ENCODE measurements at places on chromosomes 2 and 18.

GRCh38 chr2:158357699-158358098 is 98.9 kb downstream of the CCDC148 start:
- DNase-seq: no peak

DNA sequence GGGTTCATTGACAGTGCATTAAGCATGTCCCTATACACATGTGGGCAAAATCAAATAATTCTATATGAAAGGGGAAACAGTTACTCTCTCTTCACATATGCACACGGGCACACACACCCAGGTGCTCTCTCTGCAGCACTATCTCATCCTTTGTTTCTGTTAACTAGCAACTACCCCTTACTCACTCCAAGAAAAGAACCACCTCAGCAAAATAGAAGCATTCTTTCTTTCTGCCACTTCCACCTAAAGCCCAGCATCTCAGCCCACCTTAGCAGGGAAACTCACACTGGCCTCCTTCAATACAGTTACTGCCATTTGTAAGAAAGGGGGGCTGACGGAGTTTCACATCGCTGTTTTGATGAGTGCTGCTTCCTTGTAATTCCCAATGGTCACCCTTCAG is 216.3 kb upstream of the ID2 start:
- no peak for DNase-seq

- DNase-seq: peak; percentile 60
Measured at GRCh38 chr2:70887550-70888246, 48.0 kb upstream of the ATP6V1B1 start.

DNA sequence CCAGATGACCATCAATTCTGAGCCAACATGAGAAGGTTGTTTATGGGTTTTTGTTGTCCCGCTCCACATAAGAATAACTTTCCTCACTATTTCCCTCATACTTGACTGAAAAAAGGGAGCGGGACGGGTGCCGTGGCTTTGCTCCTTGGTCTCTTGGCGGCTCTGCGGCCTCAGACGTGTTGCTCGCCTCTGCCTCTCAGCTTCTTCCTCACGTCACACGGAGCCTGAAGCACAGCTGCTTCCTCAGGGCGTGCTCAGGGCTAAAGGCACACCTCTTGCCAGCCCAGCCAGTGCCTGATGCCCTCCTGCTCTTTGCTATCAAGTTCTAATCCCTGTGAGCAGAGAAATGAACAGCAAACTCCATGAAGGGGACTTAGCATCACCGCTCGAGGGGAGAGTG is 17.9 kb upstream of the ID2 start:
- DNase-seq: no peak

GRCh38 chr2:218782528-218782844 is 539 bp downstream of the CYP27A1 start:
- no peak for DNase-seq

GRCh38 chr2:191169456-191170300 is 18.9 kb upstream of the STAT4 start:
- no peak for DNase-seq

GRCh38 chr18:74351354-74351753 is 35.7 kb downstream of the C18orf63 start:
- DNase-seq: no peak

GRCh38 chr2:198571393-198571792 is 767.0 kb downstream of the PLCL1 start:
- no peak for DNase-seq

DNA sequence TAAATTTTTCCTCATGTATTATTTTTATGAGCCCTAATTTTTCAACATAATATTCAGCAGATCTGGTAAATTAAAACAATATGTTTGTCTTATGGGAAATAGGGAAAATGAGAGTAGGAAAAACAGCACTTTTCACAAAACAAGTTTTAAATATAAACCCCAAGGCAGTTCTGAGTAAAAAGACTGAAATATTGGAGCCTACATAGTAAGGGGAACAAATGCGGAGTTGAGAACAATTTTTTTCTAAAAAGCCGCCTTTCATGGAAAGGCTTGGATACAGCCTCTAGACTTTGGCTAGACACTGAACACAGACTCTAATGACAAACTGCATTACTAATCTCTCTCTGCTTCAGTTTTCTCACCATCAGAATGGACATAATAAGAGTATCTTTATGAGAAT is 174.1 kb downstream of the NOL4 start:
- DNase-seq: no peak

GRCh38 chr18:13359210-13359609 is 140.7 kb downstream of the LDLRAD4 start:
- no peak for DNase-seq

DNA sequence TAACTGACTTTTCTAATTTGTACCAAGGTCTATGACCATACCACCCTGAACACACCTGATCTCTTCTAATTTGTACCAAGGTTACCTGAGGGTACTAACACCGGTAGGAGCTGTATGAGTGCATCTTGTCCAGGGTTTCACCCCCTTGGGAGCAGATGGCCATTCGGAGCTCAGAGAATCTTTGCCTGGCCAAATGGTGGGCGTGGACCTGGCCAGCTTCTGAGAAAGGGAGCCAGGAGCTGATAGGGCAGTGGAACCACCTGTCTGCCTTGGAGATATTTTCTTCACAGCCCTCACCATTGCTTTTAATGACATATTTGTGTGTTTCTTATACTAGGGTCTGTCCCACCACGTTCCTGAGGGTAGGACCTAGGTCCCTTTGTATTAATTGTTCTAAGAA is 188.9 kb downstream of the LDLRAD4 start:
- DNase-seq: no peak

DNA sequence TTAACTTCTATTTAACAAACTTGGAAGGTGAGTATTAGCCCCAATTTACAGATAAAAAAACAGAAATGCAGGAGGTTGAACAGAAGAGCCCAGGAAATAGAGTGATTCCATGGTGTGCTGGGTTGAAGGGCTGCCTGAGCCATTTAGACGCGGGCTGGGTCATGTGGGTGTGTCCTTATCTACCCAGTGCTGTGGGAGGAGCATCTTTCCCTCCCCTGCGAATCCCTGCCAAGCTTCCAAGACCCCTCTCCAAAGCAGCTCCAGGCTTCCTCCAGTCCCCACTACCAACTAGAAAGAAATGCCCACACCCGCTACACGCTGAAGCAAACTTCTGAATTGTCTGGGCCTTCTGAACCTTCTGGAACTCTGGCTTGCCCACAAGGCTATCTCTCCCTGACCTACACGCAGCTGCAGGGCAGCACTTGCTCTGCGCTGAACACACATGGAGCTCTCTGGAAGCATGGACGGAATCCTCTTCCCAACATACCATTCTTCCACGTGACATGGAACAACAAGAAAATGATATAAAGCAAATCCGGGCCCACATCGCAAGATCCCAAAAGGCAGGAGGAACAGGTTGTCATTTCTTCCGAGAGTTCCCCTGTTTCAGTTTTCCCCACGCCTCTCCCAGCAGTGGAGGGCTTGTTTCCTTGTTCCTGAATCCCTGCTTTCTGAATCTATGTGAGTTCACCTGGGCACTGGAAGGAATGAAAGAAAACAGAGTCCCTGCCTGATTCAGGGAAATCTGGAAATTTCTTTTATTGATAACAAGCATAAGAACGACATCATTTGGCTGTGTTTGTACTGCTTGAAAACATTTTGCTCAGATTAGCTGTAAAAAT is 562.7 kb upstream of the ID2 start:
- no peak for DNase-seq

- DNase-seq: no peak
Measured at GRCh38 chr2:210442457-210442856, 34.1 kb downstream of the LANCL1 start.

- no peak for DNase-seq
Measured at GRCh38 chr2:143545949-143546255, 416.7 kb downstream of the ARHGAP15 start.

GRCh38 chr2:216829533-216829932 is 30.3 kb downstream of the TNP1 start:
- no peak for DNase-seq

- DNase-seq: no peak
Measured at GRCh38 chr2:15300624-15301573, 260.2 kb downstream of the NBAS start.

DNA sequence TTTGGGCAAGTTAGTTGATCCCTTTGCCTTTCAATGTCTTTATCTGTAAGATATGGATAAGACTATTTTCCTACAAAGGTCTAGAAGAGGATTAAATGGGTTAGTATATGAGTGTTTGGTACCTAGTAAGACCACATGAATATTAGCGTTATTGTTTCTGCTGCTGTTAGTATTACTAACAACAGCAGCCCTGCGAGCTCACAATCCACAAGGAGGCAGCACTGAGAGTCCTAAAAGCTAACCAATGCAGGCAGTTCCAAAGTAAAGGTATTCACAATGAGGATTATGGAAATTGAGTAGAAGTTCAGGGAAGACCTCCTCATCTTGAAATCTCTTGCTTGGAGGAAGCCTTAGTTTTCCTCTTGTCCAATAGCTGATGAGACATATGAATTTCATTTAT is 248.9 kb downstream of the TDRD15 start:
- DNase-seq: no peak
